ENCODE measurements at places on chromosomes 12 and 14.
A peak's percentile ranks its signal among the peaks of the same experiment; 100 is the strongest.

DNA sequence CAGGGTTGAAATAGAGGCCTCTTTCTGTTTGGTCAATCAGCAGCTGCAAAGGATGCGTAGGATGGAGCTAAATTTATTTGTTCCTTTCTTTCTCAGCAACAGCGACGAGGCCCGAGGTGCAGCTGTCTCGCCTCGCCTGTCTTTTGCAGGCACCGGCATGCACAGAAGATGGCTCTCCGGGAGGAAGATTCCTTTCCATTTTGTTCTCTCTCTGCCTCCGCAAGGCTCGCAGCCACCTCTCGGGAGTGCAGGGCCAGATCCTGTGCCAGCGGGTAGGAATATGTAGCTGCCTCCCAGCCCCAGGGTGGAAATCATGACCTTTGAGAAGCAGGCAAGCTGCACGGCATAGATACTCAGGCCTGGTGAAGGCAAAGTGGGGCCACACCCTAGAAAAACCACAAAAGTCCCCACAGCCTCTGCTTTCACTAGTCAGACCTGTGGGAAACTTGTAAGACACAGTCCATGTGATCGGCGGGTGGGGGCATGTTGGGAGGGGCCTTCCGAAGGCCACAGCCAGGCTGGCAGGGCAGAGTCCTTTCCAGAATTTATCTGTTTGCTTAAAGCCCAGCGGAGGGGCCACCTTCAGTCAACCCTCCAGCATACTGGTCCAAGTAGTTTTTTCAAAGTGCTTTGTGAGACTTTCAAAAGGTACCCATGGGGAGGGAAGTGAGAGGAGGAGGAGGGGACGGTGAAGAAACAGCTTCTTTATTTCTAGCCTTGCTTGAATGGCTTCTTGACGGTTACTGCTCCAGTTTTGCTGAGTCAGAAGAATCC, at the start of gene MAP1LC3B2:
Gene MAP1LC3B2, plus strand, starts transcription at position 220 of the 774 bp plus-strand sequence. CDS start 16,562 bp downstream, outside the sequence.
- peak; percentile 70 for DNase-seq

- peak; percentile 34 for DNase-seq
Measured at GRCh38 chr12:130423991-130424857, 86.5 kb downstream of the PIWIL1 start.

DNA sequence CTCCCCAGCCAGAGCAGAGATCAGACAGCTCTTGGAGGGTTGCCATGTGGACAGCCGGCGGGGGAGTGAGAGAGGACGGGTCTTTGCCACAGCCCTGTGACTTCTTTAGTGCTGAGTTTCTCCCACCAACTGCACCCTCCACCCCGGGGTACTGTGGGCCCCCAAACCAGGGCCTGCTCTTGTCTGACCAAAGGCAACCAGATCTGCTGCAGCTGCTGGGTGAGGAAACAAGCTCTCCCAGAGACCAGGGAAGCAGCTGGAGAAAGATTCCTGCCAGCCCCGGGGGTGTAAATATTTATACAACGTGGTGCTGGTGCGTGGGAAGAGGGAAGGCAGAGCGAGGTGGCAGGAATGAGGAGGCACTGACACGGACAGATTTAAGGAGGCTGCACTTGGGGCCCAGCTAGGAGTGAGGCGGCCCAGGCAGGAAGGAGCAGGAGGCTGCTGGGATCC, 14.3 kb upstream of the ZFP36L1 start:
- peak; percentile 76 for DNase-seq

- DNase-seq: no peak
Measured at GRCh38 chr12:92676710-92677109, 26.1 kb upstream of the PLEKHG7 start.

GRCh38 chr14:70515811-70516210, 19.0 kb downstream of the ADAM20 start:
- no peak for DNase-seq

- no peak for DNase-seq
Measured at GRCh38 chr14:81295958-81296923, 75.5 kb upstream of the GTF2A1 start.

DNA sequence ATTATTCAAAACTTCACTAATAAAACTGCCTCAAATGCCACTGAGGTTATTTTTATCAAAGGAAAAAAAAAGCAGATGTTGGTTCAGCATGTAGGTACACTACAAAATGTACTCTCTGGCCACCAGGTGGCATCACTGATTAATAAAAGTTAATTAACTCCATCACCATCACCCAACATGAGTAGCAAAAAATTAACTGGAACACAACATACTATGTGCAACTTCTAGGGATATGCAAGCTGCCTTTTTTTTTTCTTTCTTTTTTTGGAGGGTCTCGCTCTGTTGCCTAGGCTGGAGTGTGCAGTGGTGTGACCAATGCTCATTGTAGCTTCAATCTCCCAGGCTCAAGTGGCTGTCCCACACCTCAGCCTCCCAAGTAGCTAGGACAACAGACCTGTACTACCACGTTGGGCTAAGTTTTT, 43.8 kb upstream of the NR2C1 start:
- DNase-seq: peak; percentile 49

DNA sequence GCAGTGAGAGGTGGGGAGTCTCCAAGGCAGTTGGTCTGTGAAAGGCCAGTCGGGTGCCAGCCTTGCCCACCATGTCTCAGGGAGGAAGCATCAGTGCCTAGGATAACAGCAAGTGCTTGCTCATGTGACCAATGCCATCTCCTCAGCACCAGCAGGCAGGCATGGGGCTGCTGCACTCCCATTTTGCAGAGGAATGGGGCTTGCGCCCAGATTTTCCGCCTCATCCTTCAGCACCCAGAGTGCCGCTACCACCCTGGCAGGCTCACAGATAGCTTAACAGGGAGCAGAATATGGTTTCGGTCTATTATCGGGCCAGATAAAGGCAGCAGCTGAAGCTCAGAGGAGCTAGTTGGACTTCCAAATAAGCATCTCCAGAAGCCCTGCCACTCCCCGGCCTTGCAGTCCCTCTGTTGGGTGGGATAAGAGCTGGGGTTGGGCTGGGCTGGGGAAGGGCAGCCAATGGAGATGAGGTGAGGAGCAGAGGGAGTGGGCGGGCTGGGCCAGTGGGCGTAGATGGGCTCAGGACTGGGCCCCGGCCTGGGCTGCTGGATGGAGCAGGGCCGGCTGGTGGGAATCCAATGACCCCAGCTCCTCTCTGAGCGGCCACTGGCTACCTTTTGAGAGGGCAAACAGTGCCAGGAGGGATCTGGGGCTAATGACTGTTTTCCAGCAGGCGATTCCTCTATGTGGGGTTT, 8.4 kb upstream of the KRT80 start:
- DNase-seq: no peak

DNA sequence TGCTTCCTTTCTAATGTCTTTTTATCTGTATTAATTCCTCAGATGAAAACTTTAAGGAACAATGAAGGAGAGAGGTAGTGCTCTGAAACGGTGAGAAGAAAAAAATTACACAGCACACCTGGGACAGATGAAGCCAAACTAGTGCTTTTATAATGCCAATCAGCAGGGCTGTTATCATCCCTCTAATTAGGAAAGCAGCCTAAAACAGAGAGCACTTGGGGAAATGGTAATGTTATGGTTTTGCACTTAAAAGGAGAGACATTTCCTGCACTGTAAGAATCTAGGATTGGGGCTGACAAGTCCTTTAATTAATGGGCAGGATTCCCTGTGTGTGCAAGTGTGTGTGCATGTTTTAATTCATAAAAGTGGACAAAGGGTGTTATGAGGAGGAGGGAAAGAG, 4.8 kb upstream of the LMO3 start:
- DNase-seq: no peak

GRCh38 chr14:54253195-54253947, 143.4 kb upstream of the CDKN3 start:
- no peak for DNase-seq

DNA sequence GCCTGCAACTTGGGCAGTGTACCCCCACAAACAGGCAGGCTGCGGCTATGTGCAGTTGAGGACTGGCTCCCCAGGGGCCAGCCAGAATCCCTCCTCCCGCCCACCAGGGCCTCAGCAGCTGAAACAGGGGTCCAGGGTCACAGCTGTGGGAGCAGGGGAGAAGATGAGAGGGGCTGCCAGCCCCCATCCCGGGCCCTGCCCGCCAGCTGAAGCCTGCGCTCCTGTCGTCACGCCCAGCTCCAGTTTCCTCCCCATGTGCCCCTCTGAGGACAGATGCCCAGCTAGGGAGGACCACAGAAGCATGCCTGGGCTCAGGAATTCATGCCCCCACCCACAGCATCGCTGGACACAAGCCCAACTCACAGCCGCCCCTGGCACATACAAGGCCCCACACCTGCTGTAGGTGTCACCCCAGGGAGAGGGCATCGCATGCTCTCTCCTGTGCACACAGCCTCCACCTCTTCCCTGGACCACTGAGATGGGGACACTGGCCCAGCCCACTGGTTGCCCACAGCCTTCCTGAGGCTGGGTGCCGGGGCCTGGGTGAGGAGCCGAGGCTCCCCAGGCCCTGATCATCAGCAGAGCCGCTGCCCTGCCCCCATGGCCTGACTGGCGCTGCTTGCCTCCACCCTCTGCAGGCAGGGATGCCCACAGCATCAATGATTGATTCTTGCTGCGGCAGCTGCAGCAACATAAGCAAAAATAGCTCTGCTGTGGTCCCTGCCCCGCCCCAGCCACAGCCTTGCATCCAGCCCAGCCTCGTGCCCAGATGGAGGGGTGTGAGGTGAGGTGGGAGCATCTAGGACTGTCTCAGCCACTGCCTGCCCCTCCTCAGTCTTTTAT, 3.7 kb upstream of the CLBA1 start:
- no peak for DNase-seq

- DNase-seq: no peak
Measured at GRCh38 chr14:98144964-98145363, 1127.0 kb downstream of the BCL11B start.

- DNase-seq: no peak
Measured at GRCh38 chr14:26974965-26975364, 377.1 kb upstream of the NOVA1 start.

- DNase-seq: no peak
Measured at GRCh38 chr12:122966743-122967550, 684 bp upstream of the ABCB9 start.

DNA sequence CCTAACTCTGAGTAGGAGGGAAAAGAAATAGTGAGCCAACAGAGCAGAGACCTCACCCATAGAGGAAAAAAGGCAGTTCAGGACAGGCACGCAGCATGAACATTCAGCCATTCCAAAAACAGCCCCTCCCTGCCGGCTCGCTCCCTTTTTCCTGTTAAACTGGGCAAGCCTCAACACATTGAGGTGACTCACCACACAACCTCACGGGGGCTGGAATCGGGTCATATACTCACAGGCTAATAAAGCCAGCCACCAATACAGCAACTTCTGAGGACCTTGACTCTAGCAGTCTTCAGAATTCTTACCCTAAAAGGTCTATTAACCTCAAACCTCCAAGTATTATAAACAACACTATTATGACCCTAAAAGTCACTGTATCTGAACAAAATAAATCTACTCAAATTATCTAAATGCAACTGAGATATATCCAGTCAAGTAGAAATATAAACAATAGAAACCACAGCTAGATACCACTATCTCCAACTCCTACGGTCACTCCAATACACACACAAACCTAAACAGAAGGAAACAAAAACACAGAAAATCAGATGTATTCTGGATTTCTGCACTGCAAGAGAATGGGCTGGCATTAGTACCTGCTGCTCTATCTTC, 6.3 kb downstream of the YBX3 start:
- peak; percentile 70 for DNase-seq

GRCh38 chr14:69536971-69537370, 37.7 kb downstream of the CCDC177 start:
- DNase-seq: no peak

GRCh38 chr14:71475916-71476315, 456.3 kb upstream of the RGS6 start:
- no peak for DNase-seq

DNA sequence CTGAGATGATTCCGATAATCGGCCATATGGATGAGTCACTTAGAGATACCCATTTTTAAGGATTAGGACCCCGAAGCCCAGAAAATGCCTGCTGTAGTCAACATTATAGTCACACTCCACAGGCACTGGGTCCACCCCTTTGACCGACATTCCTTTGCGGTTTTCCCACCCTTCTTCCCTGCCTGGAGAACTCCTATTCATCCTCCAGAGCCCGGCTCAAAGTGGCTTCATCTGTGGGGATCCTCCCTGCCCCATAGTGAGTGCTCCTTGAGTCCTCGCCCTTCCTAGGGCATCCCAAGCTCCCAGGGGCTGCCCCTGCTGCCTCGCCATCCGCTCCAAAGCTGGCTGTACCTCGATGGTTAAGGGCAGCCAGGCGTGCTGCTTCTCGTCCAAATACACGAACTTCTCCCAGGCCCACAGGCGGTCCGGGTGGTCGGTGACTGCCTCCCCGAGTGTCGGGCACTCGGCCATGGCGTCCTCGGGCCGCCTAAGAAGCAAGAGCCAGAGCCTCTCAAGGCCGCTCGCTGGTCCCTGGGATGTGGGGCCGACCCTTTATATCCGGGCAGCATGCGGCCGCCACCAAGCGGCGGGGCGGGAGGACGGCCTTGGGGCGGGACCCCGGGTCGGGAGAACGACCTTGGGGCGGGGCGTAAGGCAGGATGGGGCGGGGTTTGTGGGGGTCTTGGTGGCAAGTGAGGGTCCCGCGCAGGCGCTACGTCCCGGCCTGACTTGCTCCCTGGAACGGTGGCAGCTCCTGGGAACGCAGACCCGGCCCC, at the start of gene TCL1A:
Gene TCL1A, minus strand, starts transcription at position 530 of the 776 bp plus-strand sequence. Its CDS starts 59 bp downstream, at position 471.
- DNase-seq: no peak

- DNase-seq: no peak
Measured at GRCh38 chr14:106286697-106287290, 760.4 kb downstream of the TMEM121 start.

DNA sequence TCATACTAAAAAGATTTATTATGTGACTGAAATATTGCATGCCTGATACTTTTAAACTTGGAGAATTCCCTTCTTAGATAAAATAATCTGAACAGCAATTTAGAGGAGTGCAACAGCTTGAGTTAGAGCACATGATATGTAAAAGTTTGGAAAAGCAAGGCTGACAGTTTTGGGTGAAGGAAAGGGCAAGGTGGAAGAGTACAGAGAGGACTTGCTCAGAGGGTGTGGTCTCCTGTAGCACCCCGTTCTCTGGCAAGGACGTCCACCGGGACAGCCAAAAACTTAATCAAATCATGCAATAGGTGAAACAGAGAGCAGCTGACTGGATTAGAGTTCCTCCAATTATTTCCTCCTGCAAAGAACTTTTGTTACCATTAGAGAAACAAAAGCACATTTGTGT, 65.2 kb upstream of the PDZRN4 start:
- DNase-seq: no peak

DNA sequence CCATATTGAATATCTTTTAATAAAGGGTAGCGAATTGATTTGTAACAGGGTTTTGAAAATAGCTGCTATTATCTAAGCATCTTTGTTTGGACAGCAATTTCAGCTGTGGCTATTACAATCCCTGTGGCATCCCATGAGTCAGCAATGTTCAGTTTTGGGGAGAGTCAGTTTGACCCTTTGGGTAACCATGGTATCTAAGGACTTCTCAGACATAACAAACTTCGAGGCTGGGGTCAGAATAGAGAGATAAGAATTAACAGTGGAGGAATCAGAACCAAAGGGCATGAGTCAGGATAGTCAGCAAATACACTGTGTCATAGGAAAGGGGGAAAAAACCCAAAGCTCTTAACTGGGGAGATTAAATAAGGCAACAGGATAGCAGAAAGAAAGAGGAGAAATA, 11.7 kb upstream of the PTHLH start:
- no peak for DNase-seq

- no peak for DNase-seq
Measured at GRCh38 chr12:120941846-120942405, 36.4 kb upstream of the HNF1A start.

Data from right forelimb (tissue), 1 donor.